Anterior cingulate cortex (tissue), 58 donors: ENCODE measurements at places on chromosomes 16 and 17.

DNA sequence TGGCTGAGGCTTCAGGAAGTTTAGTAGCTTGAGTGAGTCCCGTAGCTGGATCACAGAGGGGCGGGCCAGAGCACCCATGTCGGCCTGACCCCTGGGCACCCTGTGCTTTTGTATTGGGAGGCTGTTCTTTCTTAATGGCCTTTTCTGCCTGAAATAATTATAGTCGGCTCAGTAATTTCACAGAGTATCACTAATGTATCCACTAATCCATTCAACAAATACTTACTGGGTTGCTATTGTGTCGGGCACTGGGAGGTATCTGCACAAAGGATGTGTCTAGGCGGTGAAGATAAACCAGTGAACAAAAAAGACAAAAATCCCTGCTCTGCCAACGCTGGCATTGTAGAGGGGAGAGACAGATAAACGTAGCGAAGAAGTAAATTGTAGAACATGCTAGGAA lies 318.6 kb downstream of the FOXL1 start:
- no peak for DNase-seq

DNA sequence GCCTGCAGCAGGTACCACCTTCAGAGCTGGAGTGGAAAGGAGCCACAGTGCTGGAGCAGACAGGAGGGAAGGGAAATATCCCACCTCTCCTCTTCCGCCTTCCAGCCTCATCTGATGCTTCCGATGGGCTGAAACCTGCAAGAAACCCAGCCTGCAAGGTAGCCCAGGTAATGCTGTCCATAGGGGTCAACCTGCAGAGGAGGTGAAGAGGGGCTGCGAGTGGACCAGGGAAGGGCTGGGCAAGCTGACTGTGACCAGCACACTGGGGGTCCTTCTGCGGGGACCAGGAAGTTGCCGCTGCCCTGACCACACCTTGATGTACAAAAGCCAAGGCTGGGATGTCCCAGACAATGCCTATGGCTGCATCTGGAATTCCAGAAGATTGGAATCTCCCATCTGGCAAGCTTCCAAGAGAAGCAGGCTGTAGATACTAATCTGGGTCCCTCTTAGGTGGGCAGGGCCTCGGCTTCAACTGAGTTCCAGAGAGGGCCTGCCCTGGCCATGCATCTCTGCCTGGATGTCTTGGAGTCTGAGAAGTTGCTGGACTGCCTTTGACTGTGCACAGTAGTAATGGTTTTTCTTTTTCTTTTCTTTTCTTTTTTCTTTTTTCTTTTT lies 5.8 kb downstream of the FOXL1 start:
- no peak for DNase-seq

- no peak for DNase-seq
Observed at GRCh38 chr16:6861815-6862477, 470.7 kb upstream of the RBFOX1 start.

- no peak for DNase-seq
Observed at GRCh38 chr16:56630134-56630533, 2.3 kb upstream of the MT1M start.

DNA sequence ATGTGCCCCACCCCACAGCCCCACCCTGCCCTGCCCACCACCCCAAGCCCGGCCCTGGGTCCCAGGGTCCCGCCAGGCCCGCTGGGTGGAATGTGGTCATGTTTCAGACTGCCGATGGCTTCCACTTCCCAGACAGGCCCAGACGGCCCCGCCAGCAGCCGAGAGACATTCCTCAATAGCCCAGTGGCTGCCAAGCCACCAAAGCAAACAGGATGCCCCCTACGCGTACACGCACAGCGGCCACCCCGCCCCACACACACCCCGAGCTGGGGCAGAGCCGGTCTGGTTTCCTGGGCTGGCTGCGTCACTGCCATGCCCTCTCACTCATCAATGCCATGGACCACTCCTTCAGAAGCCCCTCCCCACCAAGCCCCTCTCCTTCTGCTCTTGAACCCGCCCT lies 1.2 kb upstream of the KRT17 start:
- no peak for DNase-seq

DNA sequence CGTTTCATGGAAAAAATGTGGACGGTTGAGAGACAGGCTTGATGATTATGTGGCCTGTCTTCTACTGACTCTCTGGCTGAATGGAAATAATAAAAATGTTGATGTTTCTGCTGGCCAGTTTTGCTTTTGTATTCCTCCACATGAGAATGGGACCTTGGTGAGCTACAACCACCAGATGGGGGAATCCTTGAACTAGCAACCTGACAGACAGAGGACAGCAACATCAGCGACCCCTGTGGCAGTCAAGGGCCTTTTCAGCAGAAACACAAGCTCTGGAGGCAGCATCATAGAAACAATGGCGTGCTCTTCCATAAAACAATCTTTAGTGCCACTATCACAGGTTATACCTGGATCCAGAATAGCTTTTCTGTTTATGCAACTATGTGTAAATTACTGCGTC lies 84.0 kb upstream of the ATP2A3 start:
- no peak for DNase-seq

DNA sequence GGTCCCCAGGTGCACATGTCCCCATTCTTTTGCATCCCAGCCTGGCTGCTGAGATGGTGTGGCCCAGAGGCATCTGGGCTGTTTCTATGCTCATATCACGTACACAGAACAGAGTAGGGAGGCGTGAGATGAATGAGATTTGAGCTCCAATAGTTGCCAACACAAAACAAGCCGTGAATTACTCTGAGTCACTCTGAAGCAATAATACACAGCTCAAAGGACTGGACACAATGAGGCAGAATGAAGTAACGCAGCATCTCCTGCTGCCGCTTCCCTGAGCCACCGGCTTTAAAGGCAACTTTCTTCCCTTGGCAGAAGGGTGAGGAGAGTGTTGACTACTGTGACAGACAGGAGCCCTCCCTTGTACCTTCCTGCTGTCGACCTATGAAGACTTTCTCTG lies 33.9 kb upstream of the CLEC18B start:
- peak; percentile 16 for DNase-seq

- no peak for DNase-seq
Observed at GRCh38 chr17:66032082-66032712, 159.7 kb downstream of the CEP112 start.

DNA sequence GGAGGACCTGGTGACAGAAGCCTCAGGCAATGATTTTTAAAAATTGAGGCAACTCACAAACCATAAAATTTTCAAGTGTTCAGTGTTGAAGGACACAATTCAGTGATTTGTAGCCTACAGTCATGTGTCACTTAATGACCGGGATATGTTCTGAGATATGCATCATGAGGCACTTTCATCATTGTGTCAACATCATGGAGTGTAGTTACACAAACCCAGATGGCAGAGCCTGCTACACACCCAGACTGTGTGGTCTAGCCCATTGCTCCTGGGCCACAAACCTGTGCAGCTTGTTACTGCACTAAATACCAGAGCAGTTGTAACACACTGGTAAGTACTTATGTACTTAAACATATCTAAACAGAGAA lies 1.6 kb downstream of the PRSS41 start:
- no peak for DNase-seq

GRCh38 chr17:48546137-48546923 lies 1.4 kb upstream of the HOXB2 start:
- DNase-seq, result no peak

DNA sequence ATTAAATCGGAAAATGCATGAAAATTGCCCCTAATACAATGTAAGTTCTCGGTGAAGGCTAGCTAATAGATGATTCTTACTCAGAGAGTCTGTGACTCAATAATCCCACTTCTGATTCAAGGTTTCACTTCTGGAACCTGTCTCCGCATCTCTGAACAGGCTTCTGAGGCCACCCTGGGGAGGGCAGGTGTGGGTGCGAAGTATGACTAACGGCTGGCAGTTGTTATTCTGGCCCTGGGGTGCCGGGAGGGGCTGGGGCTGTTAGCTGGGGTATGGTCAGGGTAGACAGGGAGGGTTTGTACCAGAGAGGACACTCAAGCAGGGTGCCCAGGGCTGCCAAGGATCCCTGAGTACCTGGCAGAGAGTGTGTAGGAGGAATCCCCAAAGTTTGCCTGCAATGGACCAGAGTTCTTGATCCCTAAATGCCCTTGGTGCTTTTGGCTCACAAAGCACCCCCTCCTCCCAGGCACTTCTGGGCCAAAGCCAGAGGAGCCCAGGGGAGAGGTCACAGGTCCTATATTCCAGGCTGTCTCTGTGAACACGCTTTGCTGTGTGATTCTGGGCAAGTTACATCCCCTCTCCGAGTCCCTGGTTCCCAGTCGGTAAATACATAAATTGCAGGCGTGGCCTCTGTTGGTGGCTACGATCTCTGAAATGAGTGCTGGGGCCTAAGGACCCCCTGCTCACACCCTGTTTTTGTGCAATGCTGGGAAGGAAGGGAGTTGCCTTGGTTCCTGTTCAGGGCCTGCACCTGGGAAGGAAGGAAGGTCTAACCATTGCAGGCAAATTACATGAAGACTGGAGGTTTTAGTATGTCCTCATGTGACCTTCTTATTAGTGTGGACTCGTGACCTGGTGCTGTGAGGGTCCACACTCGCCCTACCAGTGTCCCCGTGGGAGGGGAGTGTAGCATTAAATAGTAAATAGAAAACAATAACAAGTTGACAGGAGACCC lies 49.9 kb upstream of the CPNE2 start:
- DNase-seq, result no peak

DNA sequence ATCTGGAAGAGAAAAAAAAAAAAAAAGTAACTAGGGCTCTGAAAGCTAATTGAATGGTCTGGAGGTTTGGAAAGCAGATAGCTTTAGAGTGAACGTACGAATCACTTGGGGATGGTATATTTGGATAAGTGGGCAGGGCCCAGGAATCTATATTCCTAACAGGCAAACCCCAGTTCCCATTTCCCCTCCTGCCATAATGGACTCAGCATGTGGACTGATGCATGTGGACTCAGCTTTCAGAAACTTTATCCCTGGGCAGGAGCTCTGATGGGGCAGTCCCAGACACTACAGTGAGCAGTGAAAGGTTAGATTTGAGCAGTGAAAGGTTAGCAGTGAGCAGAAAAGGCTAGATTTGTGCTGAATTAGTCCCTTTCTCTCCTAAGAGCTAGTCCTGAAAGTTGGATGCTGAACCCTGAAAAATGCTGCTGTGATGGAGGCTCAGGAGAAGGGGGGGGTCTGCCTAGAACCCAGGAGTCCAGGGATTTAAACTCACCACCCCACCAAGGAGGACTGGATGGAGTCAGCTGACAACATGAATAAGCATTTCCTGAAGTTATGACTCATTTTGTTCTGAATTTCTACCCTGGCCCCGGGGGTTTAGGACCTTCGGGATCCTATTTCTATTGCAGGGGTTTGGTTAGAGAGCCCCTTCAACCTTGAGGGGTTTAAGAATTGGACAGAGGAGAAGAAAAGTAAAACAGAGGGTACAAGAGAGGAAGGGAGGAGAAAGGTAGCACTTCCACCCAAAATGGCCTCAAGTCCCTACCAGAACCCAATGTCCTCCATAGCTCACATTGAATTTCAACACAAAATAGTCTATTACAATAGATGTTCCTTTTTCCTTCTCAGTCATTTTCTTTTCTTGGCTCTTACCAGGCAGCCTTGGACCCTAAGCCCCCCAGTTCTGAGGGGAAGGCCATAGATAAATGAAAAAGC lies 10.3 kb upstream of the FZD2 start:
- no peak for DNase-seq

- no peak for DNase-seq
Observed at GRCh38 chr17:14211801-14212200, 24.9 kb downstream of the CDRT15 start.

DNA sequence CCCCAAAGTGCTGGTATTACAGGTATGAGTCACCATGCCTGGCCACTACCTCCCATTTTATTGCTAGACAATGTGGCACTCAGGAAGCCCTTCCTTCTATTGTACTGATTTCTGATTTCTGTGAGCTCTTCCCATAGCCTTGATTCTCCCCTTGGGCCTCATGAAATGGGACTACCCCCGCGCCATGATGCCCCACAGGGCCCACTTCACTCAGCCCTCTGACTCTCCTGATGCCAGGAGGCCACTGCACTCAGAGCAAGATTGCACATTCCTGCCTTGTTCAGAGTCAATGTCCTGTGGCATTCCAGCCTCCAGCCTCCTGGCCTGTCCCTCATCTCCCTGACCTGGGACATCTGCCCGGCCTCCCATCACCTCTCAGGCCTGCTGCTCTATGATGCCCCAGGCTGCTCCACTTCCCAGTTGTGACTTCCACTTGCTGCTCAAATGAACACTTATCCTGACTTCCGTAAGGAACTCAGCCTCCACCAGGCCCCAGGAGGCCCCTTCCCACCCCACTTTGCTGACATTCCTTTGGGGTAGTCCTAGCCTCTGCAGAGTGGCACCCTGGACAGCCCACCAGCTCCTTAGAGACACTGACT lies 66.6 kb upstream of the KSR1 start:
- DNase-seq, result no peak

DNA sequence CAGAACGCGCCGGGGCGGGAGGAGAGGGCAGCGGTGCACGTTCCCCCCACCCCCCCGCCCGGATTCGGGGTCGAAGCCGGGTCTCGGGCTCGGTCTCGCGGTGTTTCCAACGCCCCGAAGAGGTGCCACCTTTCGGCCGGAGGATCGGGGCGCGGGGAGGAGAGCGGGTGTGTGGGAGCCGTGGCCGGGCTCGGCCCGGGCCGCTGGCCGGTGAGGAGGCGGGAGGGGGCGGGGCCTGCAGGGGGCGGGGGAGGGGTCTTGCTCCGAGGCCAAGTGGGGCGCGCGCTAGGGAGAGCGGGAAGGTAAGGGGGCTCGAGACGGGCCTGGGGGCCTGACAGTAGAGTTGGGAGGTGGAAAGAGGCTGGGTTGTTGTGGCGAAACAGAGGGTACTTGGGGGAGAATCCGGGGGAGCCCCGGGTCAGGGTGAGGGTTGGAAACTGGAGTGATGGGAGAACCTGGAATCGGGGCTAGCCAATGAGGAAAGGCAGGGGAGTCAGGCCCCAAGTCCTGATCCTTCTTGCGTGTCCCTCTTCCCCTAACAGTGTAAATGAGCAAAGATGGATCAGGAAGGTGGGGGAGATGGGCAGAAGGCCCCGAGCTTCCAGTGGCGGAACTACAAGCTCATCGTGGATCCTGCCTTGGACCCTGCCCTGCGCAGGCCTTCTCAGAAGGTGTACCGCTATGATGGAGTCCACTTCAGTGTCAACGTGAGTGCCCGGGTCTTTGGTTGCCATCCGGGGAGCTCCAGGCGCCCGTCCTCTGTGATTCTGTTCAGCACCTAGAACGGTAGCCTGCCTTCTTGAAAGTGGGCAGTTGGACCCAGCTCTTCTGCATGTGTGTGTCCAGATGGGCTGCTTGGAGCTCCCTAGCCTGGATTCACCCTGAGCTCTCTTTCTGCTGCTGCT lies 873 bp downstream of the SETD1A start:
- DNase-seq, result no peak

GRCh38 chr16:68642436-68643101 lies 2.5 kb upstream of the CDH3 start:
- DNase-seq, result peak; percentile 4

- no peak for DNase-seq
Observed at GRCh38 chr16:14193316-14193871, 122.3 kb downstream of the MRTFB start.

DNA sequence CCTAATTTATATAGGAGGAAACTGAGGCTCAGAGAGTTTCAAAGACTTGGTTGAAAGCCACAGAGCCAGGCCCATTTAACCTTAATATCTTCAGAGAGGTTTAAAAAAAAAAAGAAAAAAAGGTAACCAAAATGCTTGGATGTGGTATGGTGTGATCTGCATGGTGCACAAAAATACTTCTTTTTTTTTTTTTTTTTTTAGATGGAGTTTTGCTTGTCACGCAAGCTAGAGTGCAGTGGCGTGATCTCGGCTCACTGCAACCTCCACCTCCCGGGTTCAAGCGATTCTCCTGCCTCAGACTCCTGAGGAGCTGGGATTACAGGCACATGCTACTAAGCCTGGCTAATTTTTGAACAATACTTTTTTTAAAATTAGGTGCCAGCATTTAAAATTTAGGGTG lies 101.8 kb downstream of the XYLT1 start:
- DNase-seq, result no peak
